ENCODE measurements at places on chromosomes 1 and 21. TPM values are rescaled to one million over a fixed set of nuclear protein-coding genes. Genes with fewer than 3 reads are reported as not detected.
A peak's percentile ranks its signal among the peaks of the same experiment; 100 is the strongest.

- H3K4me1 ChIP-seq: peaks cover 47% of the 10 kb centered on the region
- no peak overlapping the region for H3K4me3 ChIP-seq
- peak overlapping the region; percentile 89 for H3K27ac ChIP-seq
- DNase-seq: peak; percentile 21
- no peaks in the 10 kb centered on the region for H3K27me3 ChIP-seq
Measured at GRCh38 chr1:30521261-30521865, 202.0 kb downstream of the MATN1 start.

- no peaks in the 10 kb centered on the region for H3K36me3 ChIP-seq
- H3K27ac ChIP-seq: no peak overlapping the region
- H3K4me1 ChIP-seq: no peaks in the 10 kb centered on the region
- no peak overlapping the region for H3K4me3 ChIP-seq
- H3K27me3 ChIP-seq: no peaks in the 10 kb centered on the region
Measured at GRCh38 chr1:8939362-8939995, 6.2 kb upstream of the CA6 start.

GRCh38 chr1:160371346-160371631 is 4.4 kb downstream of the NHLH1 start:
- H3K27ac ChIP-seq: no peak overlapping the region
- H3K4me3 ChIP-seq: no peak overlapping the region
- no peaks in the 10 kb centered on the region for H3K36me3 ChIP-seq
- DNase-seq: no peak
- no peaks in the 10 kb centered on the region for H3K4me1 ChIP-seq

- H3K36me3 ChIP-seq: no peaks in the 10 kb centered on the region
- DNase-seq: no peak
- H3K27ac ChIP-seq: no peak overlapping the region
- no peak overlapping the region for H3K4me3 ChIP-seq
- H3K4me1 ChIP-seq: no peaks in the 10 kb centered on the region
Measured at GRCh38 chr1:110292031-110292741, 47.0 kb upstream of the RBM15 start.

GRCh38 chr21:27339902-27340301 is 373.0 kb upstream of the ADAMTS5 start:
- H3K27me3 ChIP-seq: no peaks in the 10 kb centered on the region
- no peaks in the 10 kb centered on the region for H3K36me3 ChIP-seq
- no peak overlapping the region for H3K27ac ChIP-seq
- no peak for DNase-seq

- peaks cover 48% of the 10 kb centered on the region for H3K36me3 ChIP-seq
- no peak overlapping the region for H3K27ac ChIP-seq
- no peak overlapping the region for H3K4me3 ChIP-seq
- H3K4me1 ChIP-seq: peaks cover 20% of the 10 kb centered on the region
- DNase-seq: no peak
Measured at GRCh38 chr1:37509181-37509580, 5.4 kb downstream of the MEAF6 start.

DNA sequence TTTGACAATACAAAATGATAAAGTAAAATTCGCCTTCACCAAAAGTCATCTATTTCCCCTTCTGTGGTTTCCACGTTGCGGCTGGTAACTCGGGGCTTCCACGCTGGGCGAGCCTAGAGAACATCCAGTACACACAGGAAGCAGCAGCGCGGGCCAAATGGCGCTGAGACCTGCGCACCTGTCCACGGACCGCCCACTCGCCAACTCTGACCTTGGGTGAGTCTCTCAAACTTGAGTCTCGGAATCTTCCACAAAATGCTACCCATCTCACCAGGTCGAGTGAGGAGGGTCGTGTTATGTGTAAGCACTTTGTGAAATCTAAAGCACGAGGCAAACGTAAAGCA is 820 bp upstream of the TTF2 start:
- peak overlapping the region; percentile 97 for H3K4me3 ChIP-seq
- H3K27me3 ChIP-seq: no peaks in the 10 kb centered on the region
- no peaks in the 10 kb centered on the region for H3K36me3 ChIP-seq
- peak overlapping the region; percentile 59 for H3K27ac ChIP-seq
- H3K4me1 ChIP-seq: no peaks in the 10 kb centered on the region

DNA sequence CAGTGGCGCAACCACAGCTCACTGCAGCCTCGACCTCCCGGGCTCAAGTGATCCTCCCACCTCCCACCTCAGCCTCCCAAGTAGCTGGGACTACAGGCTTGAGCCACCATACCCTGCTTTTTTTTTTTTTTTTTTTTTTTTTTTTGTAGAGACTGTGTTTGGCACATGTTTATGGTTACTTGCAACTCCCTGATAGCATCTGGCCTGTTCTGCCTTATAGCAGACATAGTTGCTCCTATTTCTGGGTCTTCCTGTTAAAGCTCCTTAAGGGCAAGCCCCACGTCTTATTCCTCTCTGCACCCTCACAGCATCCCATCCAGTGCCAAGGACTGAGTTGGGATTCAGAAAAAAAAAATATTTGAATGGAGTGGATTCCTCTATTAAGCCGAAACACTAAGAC is 17.1 kb upstream of the CNR2 start:
- H3K27ac ChIP-seq: no peak overlapping the region
- no peak for DNase-seq
- H3K4me3 ChIP-seq: no peak overlapping the region
- no peaks in the 10 kb centered on the region for H3K36me3 ChIP-seq
- H3K27me3 ChIP-seq: no peaks in the 10 kb centered on the region
- H3K4me1 ChIP-seq: no peaks in the 10 kb centered on the region

Gene LAMTOR2
- total RNA-seq: 72.0 TPM

Gene PTPRC
- 10.4 TPM for total RNA-seq

Gene CLCA1
- total RNA-seq: not detected

Gene TRABD2B
- 0.11 TPM for total RNA-seq

Gene FMO2
- 22.6 TPM for total RNA-seq

Gene OR6F1
- total RNA-seq: not detected

Gene CYYR1
- 14.8 TPM for total RNA-seq

Measured in gastrocnemius medialis (tissue), 4 donors.